Lower leg skin (tissue), 4 donors: ENCODE measurements at places on chromosomes 2 and 18.

DNA sequence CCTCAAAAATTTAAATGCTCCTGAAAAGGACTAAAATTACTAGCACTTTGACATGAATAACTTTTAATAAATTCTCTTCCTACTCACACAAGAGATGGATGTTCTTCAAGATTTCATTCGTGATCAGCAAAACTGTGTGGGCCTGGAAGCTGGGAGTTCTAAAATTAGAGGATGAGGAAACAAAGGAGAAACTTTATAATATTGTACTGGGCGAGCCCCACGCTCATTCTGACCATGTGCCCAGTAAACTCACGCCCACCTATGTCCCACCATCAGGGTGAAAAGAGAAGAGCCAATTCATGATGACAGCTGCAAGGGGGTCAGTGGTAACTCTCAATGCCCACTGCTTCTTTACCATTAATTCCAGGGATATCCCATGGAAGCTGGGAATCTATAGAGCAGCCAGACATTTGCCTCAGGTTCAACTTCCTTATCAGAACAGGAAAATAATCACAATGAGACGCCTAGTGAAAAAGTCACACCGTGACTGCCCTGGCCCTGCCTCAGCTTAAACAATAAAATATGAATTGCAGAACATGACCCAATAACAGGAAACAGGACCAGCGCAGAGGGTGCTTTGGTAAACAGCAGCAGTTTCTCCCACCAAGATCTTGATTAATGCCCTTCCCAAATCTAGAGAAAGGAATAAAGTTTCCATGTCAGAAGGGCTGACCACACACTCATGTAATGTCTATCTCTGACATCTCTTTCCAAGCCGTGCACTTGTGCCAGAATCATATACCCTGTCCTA is 438.6 kb downstream of the TXNL1 start:
- no peak for DNase-seq

- no peak for DNase-seq
These were observed 76.3 kb downstream of the PKP4 start for GRCh38 chr2:158533009-158533408.

GRCh38 chr2:133576714-133577113 is 8.5 kb upstream of the NCKAP5 start:
- DNase-seq: no peak

GRCh38 chr2:235768606-235769005 is 274.8 kb downstream of the AGAP1 start:
- no peak for DNase-seq

GRCh38 chr2:27907547-27907946 is 17.0 kb downstream of the BABAM2 start:
- no peak for DNase-seq

- DNase-seq: no peak
These were observed 244.6 kb upstream of the ACVR2A start for GRCh38 chr2:147600223-147600622.

- DNase-seq: no peak
These were observed 712 bp upstream of the SERPINB13 start for GRCh38 chr18:63586431-63586830.
